DMS53 (cell line): ENCODE measurements at places on chromosomes 3 and 15.

DNA sequence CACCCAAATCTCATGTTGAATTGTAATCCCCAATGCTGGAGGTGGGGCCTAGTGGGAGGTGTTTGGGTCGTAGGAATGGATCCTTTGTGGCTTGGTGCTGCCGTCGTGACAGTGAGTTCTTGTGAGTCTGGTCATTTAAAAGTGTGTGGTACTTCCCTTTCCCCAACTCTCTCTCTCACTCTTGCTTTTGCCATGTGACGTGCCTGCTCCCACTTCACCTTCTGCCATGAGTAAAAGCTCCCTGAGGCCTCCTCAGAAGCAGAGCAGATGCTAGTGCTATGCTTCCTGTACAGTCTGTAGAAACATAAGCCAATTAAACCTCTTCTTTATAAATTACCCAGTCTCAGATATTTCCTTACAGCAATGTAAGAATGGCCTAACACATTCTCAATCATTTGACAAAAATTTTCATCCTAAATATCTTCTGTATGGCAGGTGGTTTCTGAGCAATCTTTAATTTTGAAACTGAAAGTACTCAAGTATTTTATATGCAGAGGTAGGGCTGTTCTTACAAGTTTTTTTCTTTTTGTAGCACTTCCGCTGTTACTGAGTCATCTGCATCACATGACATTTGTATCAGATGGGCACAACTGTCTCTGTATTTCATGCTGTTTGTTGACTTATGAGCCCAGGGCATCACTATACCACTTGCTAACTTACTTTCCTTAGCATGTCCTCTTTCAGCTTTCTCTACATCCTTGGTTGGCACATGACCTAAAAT lies 8.8 kb downstream of the RPL39L start:
- peak; percentile 61 for DNase-seq

GRCh38 chr15:43194795-43195194 lies 9.6 kb downstream of the CCNDBP1 start:
- no peak for DNase-seq

DNA sequence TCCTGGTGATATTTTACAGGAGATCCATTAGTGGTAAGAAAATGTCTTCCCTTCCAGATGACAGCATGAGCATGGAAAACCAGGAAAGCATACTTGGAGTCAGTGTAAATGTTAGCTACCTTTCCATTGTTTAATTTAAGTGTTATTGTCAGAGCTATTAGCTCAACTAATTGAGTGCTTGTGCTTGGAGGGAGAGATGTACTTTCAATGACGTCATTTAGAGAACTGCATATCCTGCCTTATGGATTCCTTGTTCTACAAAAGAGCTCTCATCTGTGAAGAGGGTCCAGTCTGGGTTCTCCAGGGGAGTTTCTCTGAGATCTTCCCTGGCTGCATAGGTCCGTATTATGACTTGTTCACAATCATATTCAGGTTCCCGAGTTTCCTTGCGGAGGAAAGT lies 687.2 kb downstream of the TBL1XR1 start:
- no peak for DNase-seq

- peak; percentile 32 for DNase-seq
Observed at GRCh38 chr3:128490915-128491690, 1.9 kb downstream of the GATA2 start.

DNA sequence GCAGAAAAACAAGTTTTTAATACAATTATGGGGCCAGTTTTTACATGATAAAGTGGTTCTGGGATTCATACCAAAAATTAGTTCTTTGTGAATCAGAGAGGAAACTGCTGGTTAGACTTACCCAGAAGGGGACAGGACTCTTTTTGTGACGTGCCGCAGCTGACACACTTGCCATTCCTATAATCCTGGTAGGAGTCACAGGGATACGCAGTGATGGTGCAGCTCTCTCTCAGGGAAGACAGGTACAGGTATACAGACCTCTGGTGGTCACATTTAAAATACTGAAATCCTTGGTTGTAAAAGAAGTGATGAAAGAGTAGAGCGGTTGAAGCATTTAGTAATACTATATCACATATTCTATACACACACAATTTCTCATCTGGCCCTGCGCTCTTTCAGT lies 20.2 kb upstream of the TMEM41A start:
- DNase-seq, result no peak

DNA sequence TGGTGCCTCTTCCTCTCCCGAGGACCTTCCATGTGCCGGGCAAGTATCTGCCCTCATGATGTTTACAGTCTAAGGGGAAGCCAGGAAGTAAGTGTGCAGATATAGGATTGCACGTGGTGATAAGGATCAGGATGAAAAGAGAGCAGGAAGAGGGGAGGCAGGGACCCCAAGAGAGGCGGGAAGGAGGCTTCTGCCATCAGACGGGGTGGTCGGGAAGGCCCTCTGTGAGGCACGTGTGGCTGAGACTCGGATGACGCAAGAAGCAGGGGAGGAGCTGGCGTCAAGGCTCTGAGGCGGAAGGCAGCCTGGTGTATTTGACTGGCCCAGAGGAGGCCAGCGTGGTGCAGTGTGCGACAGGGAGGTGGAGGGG lies 762 bp upstream of the IQSEC1 start:
- DNase-seq, result no peak

GRCh38 chr15:70420948-70421482 lies 323.3 kb upstream of the TLE3 start:
- peak; percentile 67 for DNase-seq

DNA sequence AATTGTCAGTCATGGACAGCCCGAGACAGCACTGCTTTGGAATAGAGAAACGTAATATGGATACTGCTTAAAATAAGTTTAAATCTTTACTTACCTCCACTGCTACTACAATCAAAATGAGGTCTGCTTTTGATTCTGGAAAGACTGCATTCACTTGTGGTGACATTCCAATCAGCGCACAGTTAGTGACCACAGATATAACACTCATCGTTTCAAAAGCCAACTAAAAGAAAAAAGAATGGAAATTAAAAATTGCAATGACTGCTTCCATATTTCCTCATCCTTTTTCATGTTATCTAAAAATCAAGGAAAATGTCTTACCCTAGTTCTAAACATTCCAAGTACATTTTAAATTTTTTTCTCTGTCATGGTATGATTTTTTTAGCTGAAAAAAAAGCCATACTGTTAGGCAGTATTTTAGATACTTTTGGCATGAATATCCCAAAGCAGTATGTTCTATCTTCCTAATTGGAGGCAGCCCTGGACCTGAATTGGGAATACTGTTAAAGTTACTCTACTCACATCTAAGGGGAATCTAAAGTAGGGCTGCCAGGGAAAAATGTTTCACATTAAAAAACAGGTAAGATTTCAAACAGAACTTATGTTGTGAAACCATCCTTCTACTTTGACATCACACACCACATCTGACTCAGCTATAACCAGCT lies 72.1 kb downstream of the ANO10 start:
- DNase-seq, result no peak

- DNase-seq, result no peak
Observed at GRCh38 chr3:134334901-134335280, 39.4 kb downstream of the AMOTL2 start.

GRCh38 chr15:73792415-73792814 lies 39.3 kb upstream of the INSYN1 start:
- DNase-seq, result peak; percentile 3

DNA sequence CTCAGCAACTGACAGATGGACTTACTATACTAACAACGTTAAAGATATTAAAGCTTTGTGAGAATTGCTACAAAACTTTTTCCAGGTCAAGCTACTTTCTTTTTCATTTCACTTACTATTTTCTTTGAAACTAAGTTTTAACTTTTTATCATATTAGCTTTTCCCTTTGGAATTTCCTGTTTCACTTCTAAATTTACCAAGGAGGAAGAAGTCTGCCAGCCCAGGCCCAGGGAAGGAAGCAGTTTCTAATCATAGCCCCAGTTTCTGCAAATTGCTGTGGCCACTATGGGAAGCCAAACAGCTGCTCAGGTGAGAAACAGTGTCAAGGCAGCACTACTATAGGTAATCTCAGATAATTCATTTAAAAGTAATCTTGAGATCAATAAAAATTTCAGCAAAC lies 18.4 kb downstream of the CYFIP1 start:
- no peak for DNase-seq

DNA sequence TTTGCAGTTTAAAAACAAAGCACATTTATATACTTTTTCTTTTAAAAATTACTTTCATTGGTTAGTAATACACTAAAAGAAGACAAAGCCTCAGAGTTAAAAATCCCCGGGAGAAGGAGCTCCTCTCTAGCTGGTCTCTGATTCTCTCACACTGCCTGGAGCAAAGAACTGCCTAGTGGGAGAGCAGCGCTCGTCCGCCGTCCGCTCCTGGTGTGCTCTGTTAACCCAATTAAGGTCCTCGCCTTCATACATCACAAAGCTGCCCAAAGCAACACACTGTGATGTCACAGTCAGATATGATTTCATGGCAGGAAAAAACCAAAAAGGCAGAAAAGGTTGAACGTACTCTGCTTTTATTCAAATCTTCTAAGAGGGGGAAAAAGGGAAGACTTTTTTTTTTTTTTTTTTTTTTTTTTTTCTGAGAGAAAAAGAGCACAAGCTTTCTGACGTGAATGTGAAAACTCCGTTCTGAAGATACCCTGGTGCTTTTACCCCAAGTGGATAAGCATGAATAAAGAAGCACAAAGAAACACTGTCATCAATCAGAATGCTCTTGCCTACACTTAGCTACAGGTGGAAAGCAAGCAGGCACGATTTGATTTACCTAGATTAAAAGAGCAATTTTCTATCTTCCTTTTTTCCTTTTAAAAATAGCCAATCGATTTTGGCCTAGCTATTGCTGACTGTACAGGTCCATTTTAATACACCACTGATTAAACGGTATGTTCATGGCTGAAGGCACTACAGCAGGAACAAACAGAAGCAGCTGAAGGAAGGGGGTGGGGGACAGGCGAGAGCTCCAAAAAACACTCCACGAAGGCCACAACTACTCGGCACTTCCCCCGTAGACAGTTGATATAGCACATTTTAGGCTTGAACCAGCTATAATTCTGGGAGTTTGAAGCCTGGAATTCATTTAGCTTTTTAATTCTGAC lies 115.2 kb downstream of the TIGIT start:
- DNase-seq, result no peak

DNA sequence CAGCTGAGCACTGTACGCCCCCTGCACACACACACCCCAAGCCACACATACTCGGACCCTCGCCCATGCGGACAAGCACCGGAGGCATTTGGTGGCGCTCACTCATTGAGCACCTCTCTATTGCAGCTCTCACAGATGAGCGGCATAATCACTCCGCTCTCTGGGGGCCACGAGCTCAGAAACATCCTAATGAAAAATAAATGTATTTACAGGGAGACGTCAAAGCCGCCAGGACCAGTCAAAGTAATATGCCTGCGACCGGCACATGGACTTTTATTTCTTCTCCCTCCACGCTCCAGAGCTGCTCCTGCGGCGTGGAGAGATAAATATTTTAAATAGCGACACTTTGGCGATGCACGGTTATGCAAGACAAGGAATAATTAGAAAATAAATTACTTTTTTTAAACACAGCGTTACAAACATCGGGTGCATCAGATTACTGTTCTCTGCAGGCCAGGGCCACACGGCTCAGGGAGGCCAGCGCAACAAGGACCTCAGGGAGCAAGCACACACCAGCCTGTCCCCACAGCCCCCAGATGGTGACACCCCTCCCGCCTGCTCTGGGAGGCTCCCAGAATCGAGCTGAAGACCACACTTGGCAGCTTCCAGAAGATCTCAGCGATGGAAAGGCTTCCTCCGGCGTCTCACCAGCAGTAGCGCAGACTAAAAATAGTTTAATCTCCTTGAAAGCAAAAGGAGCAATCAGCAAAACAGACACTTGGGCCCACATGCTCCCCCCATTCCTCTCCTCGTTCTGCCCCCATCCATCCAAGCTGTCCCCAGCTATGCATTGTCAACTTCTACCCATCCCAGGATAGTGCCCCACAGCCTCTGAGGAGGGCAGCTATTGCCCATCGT lies 48.0 kb downstream of the CACNA2D2 start:
- no peak for DNase-seq

- no peak for DNase-seq
Observed at GRCh38 chr3:146750196-146750595, 145.1 kb upstream of the PLSCR5 start.

DNA sequence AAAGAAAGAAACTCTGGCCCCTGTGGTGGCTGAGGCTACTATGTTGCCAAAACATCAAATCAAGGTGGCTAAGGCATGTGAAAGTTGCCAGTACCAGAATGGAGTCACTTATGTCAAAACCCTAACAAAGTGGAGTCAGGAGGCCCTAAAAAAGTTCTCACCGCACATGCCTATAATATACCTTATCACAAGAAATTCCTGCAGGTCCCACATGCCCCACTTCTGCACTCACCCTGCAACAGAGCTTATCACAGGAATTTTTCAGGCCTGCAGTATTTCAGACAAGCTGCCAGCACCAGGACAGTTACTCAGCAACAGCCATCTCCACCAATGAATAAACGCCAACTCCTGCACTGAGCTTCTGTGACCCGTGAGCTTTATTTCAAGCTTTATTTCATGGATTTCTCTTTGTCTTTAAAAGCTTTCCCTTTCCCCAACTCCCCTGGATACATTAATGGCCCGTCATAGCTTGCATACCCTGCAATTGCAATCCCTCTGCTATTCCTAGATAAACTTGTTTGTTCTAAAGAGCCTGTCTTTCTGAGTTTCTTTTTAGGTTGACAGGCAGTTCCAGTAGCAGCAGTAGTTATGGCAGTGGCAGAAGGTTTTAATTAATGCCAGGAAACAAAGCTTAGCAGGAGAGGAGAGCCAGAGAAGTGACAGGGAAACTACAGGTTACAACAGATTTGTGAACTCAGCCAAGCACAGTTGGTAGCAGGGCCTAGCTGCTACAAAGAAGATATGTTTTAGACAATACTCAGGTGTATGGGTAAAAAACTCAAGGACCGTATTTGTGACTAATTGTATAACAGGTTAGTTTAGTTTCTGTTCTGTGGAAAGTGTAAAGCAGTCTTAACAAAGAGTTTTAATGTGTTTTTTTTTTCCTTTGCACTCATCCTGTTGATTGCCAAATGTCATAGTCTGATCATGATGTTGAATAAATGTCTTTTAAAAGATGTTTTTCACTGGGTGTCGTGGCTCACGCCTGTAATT lies 15.9 kb upstream of the TMEM42 start:
- DNase-seq, result no peak

- no peak for DNase-seq
Observed at GRCh38 chr15:43253431-43254403, 13.0 kb downstream of the TGM5 start.

DNA sequence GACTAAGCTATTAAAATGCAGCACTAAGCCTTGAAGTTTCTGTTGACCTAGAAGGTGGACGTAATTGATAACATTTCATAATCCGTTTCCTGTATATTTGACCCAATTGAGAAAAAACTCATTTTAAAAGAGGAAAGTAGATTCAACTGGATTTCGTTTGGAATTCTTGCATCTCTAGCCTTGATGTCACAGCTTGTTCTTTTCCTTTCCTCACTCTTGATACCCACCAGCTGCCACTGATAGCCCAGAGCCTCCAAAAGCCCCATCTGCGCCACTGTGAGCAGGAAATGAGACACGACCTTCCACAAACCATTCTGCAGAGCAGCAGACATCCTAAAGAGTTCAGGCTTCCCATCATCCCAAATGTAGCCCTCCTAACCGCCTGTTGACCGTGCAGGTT lies 61.8 kb downstream of the FOXB1 start:
- DNase-seq, result no peak

- no peak for DNase-seq
Observed at GRCh38 chr3:141764045-141764444, 837 bp downstream of the GRK7 start.

GRCh38 chr3:198079771-198080520 lies 119.9 kb downstream of the LMLN start:
- DNase-seq, result peak; percentile 78

GRCh38 chr3:185351396-185351795 lies 11.5 kb upstream of the MAP3K13 start:
- no peak for DNase-seq
